RKO (cell line): ENCODE measurements at places on chromosomes 5 and 9.

DNA sequence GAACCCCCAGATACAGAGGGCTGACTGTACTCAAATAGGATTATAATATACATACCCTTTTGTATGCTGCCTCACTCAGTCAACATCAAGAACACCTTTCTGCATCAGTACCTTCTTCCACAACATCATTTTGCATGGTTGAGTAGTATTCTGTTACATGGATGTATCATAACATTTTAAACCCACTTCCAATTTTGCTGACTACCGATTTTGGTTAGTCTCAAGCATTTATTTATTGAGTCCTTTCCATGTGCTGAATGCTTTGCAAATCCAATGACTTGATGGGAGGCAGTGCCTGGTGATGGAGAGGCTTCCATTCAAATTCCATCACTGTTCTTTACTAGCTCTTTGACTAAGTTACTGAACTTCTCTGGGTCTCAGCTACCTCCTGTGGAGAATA, 182.0 kb upstream of the KLF4 start:
- no peak for DNase-seq

- DNase-seq: no peak
Measured at GRCh38 chr9:85007748-85008147, 338.2 kb downstream of the NTRK2 start.

DNA sequence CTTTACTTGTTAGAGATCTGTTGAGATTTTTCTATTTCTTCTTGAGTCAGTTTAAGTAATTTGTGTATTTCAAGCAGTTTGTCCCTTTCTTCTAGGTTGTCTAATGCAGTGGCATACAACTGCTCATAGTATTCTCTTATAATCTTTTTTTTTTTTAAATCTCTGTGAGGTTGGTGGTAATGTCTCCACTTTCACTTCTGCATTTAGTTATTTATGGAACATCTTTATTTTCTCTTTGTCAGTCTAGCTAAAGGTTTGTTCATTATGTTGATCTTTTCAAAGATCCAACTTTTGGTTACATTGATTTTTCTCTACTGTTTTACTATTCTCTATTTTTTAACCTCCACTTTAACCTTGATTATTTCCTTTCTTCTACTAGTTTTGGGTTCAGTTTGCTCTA, 13.8 kb downstream of the FOXE1 start:
- no peak for DNase-seq

DNA sequence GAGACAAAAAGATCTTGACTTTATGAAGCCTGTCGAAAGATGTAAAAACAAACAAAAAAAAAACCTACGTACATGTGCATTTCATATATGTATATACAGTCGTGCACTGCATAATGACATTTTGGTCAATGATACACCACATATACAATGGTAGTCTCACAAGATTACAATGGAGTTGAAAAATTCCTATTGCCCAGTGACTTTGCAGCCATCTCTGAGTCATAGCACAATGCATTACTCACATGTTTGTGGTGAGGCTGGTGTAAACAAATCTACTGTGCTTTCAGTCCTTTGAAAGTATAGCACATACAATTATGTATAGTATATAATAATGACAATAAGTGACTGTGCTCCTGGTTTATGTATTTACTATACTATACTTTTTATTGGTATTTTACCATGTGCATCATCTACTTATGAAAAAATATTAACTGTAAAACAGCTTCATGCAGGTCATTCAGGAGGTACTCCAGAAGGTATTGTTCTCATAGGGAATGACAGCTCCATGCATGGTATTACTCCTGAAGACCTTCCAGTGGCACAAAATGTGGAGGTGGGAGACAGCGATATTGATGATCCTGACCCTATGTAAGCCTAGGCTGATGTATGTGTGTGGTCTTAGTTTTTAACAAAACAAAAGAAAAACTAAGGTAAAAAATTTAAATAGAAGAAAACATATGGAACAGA, 73.7 kb upstream of the FST start:
- DNase-seq: peak; percentile 63

DNA sequence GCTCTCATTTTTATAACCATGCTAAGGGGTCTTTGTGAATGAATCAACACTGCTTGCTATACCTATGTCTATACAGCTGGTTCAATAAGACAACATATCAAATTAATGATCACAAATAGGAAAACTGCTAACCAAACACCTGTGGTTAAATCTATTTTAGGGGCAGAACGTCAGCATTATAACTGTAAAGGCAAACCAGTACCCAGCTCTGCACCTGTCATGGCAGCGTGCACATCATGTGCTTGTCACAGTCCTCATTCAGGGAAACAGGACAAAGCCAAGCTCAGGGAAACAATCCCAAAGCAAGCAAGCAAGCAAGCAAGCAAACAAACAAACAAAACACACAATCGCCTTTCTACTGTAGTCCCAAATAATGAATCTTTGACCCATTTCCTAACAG, 277.7 kb upstream of the DAP start:
- DNase-seq: no peak

GRCh38 chr9:90103771-90104170, 499.0 kb downstream of the GADD45G start:
- DNase-seq: no peak
